AG20443 (cell line): ENCODE measurements at places on chromosomes 5 and 9.
A peak's percentile ranks its signal among the peaks of the same experiment; 100 is the strongest.

DNA sequence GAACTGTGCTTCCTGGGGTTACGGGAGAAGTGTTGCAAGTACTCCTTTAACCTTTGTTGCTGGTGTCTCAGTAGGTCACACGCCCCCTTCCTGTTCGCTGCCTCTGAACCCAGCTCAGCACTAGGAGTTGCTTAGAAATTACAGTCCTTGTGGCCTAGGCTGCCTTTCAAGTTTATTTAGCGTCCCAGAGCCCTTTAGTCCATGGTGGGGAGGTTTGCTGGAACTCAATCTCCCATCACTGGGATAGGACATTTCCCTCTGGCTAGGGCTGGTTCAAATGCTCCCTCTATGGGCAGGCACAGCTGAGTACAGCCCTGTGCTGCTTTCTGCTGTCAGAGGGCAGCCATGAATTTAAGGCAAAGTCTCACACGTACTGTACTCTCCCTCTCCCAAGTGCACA lies 4.7 kb downstream of the IFNA8 start:
- DNase-seq: no peak

DNA sequence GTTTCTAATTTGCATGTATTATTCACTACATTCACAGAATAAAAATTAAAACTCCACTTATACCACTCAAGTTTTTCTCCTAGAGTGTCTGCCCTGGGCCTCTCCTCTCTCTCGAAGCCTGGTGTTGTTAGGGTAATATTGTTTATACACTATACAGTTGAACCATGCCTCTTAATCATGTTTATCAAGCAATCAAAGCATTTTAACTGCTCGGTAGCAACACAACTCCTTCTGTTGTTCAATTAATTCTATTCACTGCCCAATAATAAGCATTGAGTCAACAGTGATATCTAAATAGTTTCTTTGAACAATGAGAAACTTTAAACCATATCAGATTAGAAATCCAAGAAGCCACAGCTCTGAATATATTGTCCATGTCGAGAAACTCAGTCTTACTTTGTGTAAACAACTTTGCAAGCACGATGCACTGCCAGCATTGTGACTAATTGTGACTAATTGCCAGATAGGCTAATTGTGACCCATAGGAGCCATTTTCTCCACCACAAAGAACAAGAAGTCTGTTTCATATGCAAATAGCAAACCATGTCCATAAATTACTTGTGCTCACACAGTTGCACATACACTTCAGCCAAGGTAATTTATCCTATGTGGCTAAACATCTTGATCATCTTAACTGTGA lies at the start of gene DNAH5:
DNAH5 (minus strand) TSS at position 129 of the 640 bp plus-strand sequence. CDS start 250 bp downstream, outside the sequence.
- DNase-seq: no peak

DNA sequence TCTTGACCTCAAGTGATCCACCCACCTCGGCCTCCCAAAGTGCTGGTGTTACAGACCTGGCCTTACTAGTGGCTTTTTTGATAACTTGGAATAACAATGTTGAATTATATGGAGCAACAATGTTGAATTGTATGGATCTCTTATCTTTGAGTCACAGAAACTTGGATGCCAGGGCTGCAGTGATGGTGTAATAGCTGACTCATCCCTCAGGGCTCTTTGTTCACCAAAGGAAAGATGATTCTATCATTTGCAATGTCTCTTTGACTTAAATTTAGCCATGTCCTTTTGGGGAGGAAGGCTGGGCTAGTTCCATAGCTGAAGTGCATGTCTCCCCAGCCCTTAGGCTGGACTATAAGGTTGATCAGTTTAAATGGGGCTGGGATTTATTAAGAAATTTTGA lies 172.3 kb downstream of the PDZD2 start:
- DNase-seq: peak; percentile 87

DNA sequence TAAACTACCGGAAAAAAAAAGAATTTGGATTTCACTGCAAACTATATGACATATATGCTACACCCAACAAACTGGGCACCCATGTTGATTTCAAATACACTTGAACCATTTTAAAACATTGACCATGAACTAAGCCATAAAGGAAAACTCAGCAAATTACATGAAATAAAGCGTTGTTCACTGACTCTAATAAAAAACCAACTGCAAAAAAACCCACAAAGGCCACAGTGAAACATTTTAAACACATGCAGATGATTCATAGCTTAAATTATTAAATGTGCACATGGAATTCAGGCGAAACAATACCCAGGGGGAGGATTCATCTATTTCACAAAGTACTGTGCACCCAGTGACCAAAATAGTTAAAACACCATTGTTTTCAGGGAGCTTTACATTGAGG lies 33.3 kb downstream of the MTRR start:
- no peak for DNase-seq
